ENCODE measurements at places on chromosomes 3 and 15. TPM values are rescaled to one million over a fixed set of nuclear protein-coding genes. Genes with fewer than 3 reads are reported as not detected.

- DNase-seq = no peak
Observed at GRCh38 chr3:139695426-139696313, 17.9 kb upstream of the NMNAT3 start.

GRCh38 chr3:78951342-78951945 lies 816.4 kb downstream of the ROBO1 start:
- no peak for DNase-seq

- DNase-seq = no peak
Observed at GRCh38 chr15:99436542-99437314, 129.1 kb upstream of the MEF2A start.

DNA sequence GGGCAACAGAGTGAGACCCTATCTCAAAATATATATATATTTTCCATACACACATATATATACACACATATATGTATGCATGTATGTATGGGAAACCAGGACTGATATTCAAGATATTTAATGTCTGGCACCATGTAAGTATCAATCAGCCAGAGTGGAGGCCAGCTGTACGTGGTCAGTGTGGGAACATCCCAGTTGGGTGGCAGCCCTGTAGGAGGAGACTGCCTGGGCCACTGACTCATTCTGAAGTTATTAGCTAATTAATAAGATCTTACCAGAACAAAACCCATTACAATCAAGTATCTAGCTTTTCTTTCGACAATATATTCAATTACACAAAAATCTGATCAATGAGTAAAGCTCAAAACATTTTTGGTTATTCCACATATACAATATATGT lies 85.1 kb upstream of the OCA2 start:
- DNase-seq = no peak

- no peak for DNase-seq
Observed at GRCh38 chr3:98735761-98736269, 27.3 kb upstream of the ST3GAL6 start.

DNA sequence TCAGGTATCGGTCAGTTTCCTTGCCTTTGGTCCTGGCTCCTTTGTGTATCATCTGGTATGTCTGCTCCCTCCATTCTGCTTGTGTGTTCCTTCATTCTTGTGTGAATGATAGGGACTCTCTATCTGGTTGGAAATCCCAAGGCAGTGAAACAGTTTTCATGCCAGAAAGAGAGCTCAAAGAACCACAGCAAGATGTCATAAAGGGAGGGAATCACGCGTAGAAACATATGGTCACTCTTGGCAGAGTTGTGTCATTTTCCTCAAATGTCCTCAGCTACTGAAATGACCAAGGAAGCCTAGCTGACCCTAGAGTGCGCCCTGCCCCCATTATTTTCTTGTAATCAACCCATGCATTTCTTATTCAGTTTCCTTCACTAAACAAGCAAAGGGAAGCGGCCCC lies 48.0 kb downstream of the RASGRP1 start:
- no peak for DNase-seq

GRCh38 chr15:75109021-75109735 lies 85.8 kb downstream of the PPCDC start:
- no peak for DNase-seq

DNA sequence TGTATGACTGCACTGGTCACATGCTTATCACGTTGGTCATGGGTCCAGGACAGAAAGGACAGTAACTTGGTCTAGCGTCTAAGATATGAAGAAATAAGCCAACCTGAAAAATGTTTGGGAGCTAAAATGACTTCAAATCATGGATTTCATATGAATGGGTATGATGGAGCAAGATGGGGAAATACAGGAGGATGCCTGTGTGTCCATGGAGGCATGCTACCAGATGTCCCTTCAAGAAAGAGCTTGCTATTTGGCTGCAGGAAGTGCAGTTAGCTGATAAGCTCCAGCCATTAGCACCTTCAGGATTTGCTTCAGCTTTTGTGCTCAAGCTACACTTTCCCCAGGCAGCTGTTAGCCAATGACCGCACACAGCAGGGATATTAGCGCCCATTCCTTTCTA lies 164.6 kb upstream of the THBS1 start:
- DNase-seq = no peak

Gene COL6A6
- polyA plus RNA-seq = 1.8 TPM

Gene CDAN1
- 16.6 TPM for polyA plus RNA-seq

Gene ADGRG7
- not detected for polyA plus RNA-seq

Gene GP5
- polyA plus RNA-seq = 0.69 TPM
